NCI-H748 treated with DMSO at 0.1 percent for 48 hours (cell line): ENCODE measurements at places on chromosomes 12 and 14.
A peak's percentile ranks its signal among the peaks of the same experiment; 100 is the strongest.

DNA sequence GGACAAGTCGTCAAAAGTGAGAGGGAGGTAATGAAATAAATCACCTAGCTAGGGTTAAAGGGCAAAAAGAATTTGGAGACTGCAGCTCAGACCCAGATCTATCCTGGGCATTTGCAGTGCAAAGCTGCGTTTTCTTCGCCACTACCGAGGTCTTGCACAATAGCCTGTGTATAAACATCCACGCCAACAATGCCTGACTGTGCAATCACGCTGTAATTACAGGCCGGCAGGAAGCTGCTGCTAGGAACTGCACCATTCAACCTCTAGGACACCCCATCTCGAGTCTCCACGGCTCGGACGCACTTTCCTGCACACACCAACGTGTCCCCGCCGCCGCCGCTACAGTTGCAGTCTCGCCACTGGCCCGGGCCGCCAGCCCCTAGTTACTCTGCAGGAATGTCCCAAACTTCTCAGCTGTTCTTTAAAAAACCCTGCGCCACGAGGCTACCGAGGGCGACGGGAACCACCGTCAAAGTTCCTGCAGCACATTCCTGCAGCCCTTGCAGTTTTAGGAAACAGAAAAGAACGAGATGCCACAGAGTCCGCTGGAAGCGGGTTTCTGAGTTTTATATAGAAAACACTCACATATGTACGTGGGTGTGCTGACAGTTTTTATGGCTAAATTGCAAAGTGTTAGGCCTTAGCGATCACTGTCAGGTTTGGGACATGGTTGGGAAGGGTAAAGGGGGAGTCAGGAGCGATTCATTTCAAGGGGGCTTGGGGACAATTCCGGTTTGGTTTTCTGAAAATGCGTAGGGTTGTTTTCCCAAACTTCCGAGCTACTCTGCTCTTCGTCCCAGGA is 65.6 kb upstream of the PTGR2 start:
- DNase-seq: peak; percentile 53

- no peak for DNase-seq
Measured at GRCh38 chr14:98808494-98809407, 463.2 kb downstream of the BCL11B start.

- no peak for DNase-seq
Measured at GRCh38 chr14:32197919-32198318, 3.9 kb upstream of the RNU6-7 start.

DNA sequence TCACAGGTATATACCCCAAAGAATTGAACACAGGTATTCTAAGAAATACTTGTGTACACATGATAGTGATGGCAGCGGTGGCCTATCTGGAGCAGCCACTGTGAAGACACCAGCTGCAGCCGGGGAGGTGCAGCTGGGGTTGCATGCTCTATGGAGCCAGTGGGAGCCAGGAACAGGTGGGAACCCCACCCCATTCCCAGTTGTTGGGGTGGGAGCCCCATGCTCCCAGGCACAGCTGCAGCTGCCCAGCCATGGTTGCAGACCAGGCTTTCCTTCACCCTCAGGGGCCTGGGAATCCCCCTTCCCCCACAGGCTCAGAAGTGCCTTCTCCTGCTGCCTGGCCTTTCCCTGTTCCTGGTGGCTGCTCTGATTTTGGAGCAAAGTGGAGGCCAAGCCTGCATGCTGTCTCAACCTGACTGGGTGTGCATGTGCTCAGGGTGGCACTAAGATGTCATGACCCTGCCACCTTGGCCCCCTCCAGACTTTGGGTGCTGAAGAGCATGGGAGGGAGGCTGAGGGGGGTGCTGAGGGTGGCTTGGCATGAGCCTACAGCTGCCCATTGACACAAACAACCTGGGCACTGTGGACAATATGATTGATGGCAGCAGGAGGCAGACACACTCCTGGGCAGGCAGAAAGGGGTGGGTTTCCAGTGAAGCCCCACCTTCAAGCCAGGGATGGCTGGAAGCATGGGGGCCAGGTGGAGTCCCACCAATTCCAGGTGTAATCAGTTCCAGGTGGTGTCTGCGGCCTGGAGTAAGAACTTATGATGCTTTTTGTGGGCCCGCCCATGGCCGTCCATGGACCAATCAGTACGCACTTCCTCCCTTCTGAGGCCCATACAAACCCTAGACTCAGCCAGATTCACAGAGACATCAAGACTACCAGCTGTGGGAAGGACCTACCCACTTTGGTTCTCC is 234.7 kb downstream of the ADGRD1 start:
- no peak for DNase-seq

DNA sequence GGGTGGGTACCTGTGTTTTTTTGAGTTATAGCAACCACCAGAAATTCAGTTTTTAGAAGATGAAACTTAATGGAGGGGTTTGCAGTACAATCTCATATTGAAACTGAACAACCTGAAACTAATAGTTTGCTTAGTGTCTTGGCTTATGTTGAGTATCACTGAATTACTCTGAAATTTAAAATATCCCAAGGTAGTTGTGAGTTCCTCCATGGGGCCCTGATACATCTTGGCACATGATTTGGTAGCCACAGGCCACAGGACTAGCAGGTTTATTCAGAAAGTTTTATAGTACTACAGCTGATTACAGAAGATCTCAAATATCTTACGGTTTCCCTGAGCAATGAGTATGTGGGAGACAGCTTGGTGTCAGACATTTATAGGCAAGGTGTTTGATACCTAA is 10.4 kb downstream of the PTGES3 start:
- no peak for DNase-seq

- DNase-seq: no peak
Measured at GRCh38 chr14:20329355-20329754, 3.7 kb downstream of the CCNB1IP1 start.

DNA sequence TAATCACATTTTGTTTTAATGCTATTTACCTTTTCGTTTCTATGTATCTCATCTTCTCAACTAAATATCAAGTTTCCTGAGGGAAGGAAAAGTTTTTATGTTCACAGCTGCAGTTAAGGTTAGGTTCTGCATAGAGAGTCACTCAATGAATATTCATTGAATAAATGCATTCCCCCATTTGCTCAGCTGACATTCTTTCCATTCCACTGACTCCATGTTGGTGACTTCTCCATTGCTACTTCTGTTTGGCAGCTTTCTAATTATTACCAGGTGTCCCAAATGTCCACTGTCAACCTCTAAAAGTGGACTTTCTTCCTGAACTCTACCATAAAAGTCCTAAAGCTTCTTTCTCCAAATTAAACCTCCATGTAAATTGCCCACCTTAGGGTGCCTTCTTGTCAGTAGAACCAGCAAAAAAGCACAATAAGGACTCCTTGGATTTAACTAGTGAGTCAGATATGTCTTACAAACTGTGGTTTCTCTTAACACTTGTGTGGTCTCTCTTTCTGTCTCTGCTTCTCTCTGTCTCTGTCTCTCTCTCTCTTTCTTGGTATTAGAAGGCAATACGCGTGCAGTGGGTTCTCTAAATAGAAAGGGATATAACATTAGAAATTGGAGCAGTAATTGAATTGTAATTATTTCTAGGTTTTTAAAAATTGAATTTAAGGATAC is 85.9 kb downstream of the TMEM117 start:
- no peak for DNase-seq
